ENCODE measurements at places on chromosomes 13 and 19.

- peak; percentile 38 for DNase-seq
Measured at GRCh38 chr19:5536337-5536894, 31.3 kb downstream of the TINCR start.

DNA sequence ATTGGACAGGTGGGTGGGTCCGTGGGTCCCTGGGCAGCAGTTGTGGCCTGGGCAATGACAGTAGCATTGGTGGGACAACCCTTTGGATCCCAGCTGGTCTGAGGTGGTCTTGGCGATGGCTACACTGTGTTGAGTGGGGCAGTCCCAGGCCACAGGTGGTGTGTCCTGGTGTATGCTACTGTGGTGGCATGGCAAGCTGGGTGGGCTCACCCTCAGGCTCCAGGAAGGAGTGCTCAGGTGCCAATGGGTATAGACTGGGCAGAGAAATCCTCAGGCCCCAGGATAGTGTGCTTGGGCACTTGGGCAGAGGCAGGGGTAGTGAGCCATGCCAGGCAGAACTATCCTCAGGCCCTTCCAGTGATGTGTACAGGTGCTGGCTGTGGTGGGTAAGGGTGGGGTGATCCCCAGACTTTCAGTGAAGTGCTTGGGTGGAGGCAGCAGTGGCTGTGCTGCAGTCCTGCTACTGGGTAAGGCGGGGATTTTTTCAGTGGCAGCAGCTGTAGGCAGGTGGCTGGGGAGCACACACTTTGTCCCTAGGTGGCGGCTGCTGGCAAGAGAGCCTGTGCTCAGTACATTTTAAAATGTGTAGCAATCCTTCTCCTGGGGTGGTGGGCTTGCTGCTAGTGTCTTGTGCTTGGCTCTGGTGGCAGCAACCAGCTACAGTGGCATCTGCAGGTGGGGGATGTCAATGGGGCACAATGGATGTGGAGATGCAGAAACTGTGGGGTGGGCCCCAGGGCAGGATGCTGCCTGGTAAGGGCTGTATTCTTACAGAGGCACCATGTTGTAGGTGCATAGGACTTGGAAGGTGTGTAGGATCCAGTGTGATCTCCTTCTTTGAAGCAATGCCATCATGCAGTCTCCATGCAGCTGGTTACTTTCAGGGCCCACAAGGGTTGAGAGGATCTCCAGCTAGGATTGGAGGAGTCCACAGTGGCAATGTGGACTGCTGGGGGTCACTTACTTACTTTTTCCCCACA lies 64.9 kb downstream of the DNAJC3 start:
- DNase-seq: no peak

- no peak for DNase-seq
Measured at GRCh38 chr13:52743988-52744387, 4.4 kb upstream of the CNMD start.

DNA sequence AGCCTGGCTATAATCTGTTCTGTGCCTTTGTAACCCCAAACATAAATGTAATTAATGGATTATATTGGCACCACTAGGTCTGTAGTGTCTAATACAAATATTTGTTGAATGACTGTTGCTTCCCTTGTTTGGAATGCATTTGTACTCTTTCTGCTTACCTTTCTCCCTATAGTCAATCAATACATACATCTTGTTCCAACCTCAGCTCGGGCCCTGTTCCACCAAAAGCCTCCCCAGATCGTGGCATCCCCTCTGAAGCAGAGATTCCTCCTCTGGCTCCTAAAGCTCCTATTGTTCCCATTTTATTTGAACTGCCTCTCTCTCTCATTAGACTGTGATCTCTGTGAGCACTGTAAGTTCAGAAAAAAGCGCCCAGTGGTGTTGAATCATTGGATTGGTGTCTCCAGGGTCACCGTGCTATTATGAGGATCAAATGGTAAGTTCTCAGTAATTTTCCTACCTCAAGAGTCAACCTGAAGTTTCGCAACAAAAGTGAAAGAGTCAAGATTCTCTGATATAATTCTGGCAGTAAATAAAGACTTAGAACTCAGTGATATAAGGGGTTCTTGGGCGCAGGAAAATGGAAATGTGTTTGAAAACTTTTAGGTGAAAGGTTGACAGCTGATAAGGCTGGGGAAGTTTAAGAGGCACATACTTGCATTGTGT lies 151.5 kb downstream of the KLF5 start:
- no peak for DNase-seq

DNA sequence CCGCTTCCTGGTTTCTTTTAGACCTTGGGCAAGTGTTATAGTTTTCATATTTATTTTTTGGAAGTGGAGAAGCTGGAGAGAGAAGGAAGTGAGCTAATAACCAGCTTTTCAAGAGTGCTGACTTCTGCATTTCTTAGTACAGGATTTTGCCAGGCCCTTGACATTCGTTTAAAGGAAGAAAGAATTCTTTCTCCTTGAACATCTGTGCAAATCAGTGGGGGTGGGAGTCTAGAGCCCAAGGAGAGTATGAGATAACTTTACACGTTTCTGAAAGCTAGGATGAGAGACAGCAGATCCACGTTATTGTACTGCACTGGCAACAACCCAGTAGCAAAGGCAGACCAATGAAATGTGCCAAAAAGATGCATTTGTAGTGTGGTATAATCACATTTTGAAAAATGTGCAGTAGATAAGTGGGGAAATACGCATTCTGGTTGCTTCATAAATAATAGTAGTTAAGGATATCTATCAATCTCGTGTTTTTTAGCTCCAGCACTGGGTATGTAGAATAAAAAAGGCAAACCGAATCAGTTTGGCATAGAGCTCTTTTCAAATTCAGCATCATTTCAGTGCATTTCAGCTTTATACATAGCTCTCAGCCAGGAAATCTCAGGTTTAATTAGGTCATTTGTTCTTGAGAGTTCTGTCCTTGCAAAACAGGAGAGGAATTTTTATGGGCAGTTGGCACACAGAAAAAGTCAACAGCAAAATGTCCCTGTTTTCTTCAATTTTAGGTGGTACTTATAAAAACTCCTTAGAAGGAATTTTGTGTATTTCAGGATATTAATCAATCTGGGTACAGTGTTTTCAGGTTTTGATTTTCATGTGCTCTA lies 4.3 kb downstream of the RNF113B start:
- no peak for DNase-seq

GRCh38 chr13:21100994-21101757 lies 39.8 kb upstream of the LATS2 start:
- no peak for DNase-seq

GRCh38 chr19:43560687-43561086 lies 14.6 kb downstream of the XRCC1 start:
- no peak for DNase-seq

DNA sequence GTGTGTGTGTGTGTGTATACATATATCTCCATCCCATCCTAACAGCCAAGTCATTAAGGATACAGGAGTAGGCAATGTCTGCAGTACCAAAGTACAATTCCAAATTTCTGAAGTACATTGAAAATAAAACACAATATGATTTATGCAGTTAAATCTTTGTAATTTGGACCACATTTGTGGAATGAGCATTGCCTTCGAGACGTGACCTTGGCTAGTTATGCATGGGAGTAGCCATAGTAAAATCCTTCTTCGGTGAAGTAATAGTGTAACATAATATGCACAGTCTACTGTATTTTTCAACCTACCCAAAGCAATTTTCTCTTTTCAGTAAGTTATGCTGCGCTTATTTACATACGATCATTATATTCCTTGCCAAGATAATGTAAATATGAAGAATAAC lies 665.7 kb upstream of the GPC6 start:
- no peak for DNase-seq

DNA sequence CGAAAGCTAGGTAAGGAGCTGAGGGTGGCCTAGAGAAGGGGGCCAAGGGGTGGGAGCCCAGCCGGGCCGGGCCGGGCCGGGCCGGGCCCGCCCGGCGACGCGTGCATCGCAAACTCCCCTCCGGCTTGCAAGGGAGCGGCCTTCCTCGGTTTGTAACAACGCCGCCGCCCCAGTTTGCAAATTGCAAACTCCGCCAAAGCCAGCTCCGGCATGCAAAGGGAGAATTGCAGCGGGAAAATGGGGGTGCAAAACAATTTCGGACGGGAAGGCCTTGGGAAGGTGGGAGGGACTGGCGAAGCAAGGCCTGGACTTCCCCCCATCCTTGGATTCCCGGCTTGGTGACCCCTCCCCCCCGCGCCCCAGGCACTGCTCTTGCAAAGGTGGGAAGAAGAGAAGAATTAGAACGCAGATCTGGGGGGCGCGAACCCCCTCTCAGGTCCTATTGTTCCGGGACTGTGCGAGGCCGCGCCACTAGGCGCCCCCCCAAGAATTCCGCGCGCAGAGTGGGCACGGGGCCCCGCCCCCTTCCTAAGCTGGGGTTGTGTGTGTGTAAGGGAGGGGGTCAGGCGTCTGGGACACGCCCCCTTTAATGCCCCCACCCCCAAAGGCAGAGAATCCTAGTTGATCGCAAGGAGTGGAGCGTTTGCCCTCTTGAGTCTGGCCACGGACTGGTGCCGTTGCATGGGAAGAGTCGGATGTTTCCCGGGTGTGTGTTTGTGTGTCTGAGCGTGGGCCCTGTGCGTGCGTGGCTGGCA lies 926 bp downstream of the PRR12 start:
- DNase-seq: peak; percentile 25

DNA sequence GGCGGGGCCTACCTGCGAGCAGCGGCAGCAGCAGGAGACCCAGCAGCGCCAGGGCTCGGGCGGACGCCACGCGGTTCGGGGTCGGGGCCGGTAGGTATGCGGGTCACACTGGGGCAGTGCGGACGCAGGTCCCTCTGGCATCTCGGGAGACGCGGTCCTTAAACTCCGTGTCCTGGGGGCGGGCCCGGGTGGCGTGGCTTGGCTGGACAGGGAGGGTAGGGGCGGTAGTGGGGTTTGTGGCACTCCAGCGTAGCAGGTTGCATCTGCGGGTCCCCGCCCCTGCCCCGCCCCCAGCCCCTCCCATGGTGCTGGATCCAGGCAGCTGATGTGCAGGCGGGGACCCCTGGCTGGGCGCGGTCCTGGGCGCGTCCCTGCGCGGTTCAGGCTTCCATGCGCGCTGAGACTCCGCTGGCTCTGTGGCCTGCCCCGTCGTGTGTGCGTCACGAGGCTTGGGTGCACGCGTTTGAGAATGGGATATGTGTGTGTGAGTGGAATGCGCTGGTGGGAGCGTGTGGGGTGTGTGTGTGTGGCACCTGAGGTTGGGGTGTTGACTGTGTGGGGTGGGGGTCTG lies 96.1 kb downstream of the WTIP start:
- no peak for DNase-seq

DNA sequence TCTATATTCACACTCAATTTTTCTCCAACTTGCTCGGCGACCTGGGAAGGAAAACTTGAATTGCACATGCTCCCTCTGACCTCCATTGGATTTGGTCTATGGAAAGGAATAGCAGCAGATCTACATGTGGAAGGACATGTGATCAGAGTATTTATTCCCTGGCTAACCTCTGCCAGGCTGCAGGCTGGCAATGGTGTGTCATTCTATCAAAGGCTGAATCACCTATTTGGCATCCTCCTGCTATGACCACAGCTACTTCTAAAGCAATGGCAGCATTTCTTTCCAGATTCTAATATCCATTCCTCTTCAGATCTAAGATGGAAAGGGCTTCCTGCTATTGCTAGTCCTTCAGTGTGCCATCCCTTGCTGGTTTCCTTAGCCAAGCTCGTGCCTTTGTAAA lies 144.3 kb upstream of the FREM2 start:
- DNase-seq: no peak

DNA sequence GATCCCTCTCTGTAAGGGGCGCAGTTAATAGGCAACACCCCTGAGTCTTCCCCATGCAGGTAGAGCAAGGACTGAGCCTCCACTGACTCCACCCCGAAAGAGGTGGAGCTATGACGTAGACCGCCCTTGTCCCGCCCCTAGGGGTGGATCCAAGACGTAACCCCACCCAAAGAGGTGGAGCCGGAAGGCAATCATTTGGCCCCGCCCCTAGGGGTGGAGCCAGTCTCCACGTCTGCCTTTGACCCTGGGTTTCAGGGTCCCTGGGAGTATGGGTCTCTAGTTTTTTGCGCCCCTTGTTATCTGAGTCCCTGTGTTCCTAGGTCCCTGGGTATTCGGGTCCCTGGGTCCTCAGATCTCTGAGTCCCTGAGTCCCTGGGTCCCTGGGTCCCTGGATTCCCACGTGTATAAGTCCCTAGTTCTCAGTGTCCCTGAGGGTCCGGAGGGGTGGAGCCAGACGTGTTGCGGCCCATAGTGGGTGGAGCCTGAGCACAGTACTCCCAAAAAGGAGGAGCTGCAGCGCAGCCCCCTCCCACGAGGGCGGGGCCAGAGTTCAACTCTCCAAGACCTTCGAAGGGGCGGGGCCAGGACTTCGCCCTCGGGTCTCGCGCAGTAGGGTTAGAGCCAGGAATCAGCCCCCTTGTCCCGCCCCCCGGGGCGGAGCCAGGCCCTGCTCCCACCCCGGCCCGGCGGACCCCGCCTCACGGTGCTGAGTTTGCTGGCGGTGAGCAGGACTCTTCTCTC lies 5.3 kb downstream of the DENND1C start:
- DNase-seq: peak; percentile 63

- no peak for DNase-seq
Measured at GRCh38 chr13:63107179-63107943, 1691.7 kb upstream of the PCDH20 start.

DNA sequence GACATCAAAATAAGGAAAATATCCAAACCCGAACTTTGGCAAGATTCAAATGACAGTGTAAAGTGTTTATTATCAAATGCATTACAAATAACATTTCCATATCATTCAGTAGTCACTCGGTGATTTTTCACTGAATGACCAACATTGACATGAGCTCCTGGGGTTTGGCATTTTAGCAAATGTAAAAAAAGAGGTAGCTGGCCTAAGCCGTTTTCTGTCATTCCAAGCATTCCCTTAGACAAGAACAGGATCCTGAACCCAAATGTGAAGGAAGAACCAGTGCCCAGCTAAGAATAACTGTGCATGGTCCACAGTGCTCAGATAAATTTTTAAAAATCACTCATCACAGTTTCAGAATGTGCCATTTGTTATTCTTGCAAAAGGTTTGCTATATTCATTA lies 327.9 kb downstream of the GPC6 start:
- DNase-seq: no peak

DNA sequence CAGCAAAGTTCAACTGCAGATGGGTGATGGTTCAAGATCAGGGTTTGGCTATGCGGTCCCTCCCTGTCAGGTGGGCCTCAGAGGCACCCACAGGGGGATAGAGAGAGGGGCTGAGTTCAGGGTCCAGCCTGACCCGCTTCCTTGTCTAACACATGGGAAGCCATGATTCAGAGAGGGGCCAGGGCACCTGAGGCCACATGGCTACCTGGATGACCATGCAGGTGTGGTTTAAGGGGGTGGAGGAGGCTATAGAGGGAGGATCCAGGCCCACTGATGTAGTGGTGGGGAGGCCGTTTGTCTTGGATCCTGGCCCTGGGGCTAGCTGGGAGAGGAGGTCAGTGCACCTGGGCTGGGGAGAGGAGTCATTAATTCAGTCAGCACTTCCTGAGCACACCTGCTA lies 56.7 kb downstream of the ZNF536 start:
- DNase-seq: no peak

GRCh38 chr13:76163761-76164160 lies 527.6 kb downstream of the LMO7 start:
- no peak for DNase-seq

Measured in SK-N-DZ (cell line).